ENCODE measurements at places on chromosomes 2 and 18. TPM values are rescaled to one million over a fixed set of nuclear protein-coding genes. Genes with fewer than 3 reads are reported as not detected.

GRCh38 chr2:131004446-131005209 is 88.6 kb downstream of the FAM168B start:
- H3K27me3 ChIP-seq: no peaks in the 10 kb centered on the region
- no peak overlapping the region for H3K4me3 ChIP-seq
- H3K36me3 ChIP-seq: no peaks in the 10 kb centered on the region
- H3K27ac ChIP-seq: no peak overlapping the region

The CPLX4 gene
- not detected for polyA plus RNA-seq

The GRP gene
- polyA plus RNA-seq: not detected

DNA sequence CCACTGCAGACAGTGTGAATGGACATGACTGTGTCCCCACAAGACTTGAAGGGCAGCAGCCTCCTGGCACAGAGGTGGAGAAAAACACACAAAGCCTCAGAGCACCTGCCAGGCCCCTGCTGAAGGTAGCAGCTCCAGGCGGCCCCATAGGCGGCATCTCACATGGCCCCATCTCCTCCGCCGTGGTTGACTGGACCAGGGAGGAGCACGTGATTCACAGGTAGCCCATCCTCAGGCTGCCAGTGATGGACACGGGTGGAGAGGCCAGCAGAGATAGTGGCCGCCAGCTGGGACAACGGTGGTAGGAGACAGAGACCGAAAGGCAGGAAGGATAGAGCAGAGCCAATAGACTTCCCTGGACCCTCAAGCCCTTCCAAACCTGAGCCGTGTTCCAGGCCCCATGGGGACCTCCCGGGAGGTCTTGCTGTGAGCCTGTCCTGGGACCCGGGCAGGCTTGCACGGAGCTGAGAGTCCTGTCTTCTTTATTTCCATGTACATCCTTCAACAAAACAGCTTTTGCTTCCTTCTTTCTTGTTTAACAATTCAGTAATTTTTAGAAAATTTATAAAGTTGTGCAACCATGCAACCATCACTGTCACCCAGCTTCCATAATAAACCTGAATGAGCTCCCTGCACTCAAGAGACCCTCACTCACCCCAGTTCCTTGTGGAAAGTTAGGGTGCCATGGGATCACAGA is 26.9 kb downstream of the GPR55 start:
- no peak overlapping the region for H3K27ac ChIP-seq
- H3K4me3 ChIP-seq: no peak overlapping the region
- no peaks in the 10 kb centered on the region for H3K27me3 ChIP-seq
- no peaks in the 10 kb centered on the region for H3K36me3 ChIP-seq
- peaks cover 26% of the 10 kb centered on the region for H3K4me1 ChIP-seq
- no peak for DNase-seq

GRCh38 chr2:165161510-165161909 is 42.3 kb downstream of the SCN3A start:
- H3K27me3 ChIP-seq: no peaks in the 10 kb centered on the region
- no peaks in the 10 kb centered on the region for H3K36me3 ChIP-seq
- no peak overlapping the region for H3K4me3 ChIP-seq
- no peak for DNase-seq

GRCh38 chr2:98897746-98898145 is 38.3 kb downstream of the CRACDL start:
- H3K27ac ChIP-seq: no peak overlapping the region
- H3K36me3 ChIP-seq: no peaks in the 10 kb centered on the region
- no peaks in the 10 kb centered on the region for H3K4me1 ChIP-seq
- no peaks in the 10 kb centered on the region for H3K27me3 ChIP-seq

The TXNDC2 gene
- polyA plus RNA-seq: 0.16 TPM

- H3K27me3 ChIP-seq: peaks cover 12% of the 10 kb centered on the region
- DNase-seq: no peak
- no peaks in the 10 kb centered on the region for H3K36me3 ChIP-seq
- no peak overlapping the region for H3K27ac ChIP-seq
These were observed 50.2 kb upstream of the MRPL33 start for GRCh38 chr2:27721335-27721734.

DNA sequence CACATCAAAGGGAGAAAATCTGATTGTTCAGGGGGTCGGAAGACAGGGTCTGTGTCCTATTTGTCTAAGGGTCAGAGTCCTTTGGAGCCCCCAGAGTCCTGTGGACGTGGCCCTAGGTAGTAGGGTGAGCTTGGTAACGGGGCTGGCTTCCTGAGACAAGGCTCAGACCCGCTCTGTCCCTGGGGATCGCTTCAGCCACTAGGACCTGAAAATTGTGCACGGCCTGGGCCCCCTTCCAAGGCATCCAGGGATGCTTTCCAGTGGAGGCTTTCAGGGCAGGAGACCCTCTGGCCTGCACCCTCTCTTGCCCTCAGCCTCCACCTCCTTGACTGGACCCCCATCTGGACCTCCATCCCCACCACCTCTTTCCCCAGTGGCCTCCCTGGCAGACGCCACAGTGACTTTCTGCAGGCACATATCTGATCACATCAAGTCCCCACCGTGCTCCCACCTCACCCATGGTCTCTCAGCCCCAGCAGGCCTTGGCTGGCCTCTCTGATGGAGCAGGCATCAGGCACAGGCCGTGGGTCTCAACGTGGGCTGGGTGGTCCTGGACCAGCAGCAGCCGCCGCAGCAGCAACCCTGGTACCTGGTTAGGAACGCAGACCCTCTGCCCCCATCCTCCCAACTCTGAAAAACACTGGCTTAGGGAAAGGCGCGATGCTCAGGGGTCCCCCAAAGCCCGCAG is 3.8 kb downstream of the PROC start:
- no peak overlapping the region for H3K27ac ChIP-seq
- no peak for DNase-seq

DNA sequence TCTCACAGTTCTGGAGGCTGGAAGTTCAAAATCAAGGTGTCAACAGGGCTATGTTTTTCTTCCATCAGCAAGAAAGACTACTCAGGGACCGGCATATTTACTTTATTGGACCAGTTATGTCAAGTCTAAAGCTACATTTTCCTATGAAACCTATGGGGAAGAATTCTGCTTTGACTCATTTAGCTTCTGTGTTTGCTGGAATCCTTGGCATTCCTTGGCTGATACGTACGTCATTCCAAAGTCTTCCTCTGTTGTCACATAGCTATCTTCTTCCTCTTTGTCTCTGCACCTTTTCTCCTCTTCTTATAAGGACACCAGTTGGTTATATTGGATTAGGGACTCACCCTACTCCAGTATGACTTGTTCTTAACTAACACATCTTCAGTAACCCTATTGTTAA is 137.4 kb upstream of the FBXO11 start:
- no peaks in the 10 kb centered on the region for H3K36me3 ChIP-seq
- no peak for DNase-seq
- peaks cover 13% of the 10 kb centered on the region for H3K4me1 ChIP-seq
- H3K27ac ChIP-seq: no peak overlapping the region
- no peak overlapping the region for H3K4me3 ChIP-seq
